ENCODE measurements at places on chromosomes 13 and 19.
A peak's percentile ranks its signal among the peaks of the same experiment; 100 is the strongest.

DNA sequence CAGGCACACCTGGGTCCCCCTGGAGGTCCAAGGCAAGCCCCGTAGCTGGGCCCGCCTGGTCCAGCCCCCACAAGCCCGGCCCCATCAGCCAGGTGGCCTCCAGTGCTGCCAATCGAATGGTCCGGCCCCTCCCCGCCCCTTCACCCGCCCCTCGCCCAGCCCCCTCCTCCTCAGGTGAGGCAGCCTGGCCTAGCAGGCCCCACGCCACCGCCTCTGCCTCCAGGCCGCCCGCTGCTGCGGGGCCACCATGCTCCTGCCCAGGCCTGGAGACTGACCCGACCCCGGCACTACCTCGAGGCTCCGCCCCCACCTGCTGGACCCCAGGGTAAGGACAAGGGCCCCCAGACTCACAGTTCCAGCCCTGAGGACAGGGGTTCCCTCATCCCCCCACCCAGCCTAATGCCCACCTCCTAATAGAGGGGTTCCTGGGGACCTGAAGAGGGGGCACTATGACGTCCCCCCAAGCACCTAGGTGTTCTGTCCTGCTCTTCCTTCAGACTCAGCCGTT is at the start of gene HPN:
HPN (plus strand) TSS at position 174 of the 508 bp plus-strand sequence. CDS start 786 bp downstream, outside the sequence.
- peak within 1 kb of the TSS; percentile 19 for H3K27ac ChIP-seq
- H3K27me3 ChIP-seq, result no peaks in the 10 kb centered on the region
- H3K36me3 ChIP-seq, result no peaks in the 10 kb centered on the region
- DNase-seq, result no peak

GRCh38 chr19:5086725-5087439 is 118.0 kb downstream of the KDM4B start:
- no peaks in the 10 kb centered on the region for H3K27me3 ChIP-seq
- no peaks in the 10 kb centered on the region for H3K4me1 ChIP-seq
- DNase-seq, result no peak
- H3K27ac ChIP-seq, result no peak overlapping the region

DNA sequence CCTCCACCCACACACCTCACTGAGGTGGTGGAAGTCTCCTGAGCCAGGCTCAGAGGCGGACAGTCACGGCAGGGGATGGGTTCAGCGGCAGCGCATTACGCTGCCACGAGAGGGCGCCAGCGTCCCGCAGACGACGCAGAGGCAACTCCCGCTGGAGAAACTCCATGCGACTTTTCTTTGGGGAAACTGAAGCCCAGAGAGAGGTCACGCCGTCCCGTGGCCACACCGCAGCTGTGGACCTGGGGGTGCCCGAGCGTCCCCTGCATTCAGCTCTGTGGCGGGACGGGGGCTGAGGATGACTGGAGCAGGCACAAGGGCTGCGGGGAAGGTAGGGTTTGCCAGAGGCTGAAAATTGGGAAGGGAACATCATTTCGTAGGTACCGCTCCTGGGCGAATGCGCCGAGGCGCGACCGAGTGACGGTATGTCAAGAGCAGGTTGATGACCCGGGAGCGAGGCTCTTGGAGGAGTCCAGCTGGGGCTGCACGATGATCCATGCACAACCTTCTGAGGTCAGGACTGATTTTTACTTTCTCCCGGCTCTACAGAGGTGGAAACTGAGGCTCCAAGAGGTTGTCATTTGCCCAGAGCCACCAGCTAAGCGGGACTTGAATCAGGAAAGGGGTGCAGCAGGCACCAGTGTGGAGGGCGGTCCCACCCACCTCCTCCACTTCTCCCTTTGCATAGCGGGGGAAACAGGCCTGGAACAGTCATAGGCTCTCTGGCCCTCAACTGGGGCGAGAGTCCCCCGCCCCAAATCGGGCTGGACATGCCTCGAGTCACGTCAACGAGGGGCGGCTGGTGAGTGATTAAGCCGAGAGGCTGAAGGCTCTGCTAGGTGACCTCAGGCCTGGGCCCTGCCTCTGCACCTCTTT is 690 bp upstream of the ARRDC2 start:
- H3K4me1 ChIP-seq, result peaks cover 33% of the 10 kb centered on the region
- no peaks in the 10 kb centered on the region for H3K27me3 ChIP-seq
- H3K4me3 ChIP-seq, result peak overlapping the region; percentile 78
- H3K36me3 ChIP-seq, result peaks cover 14% of the 10 kb centered on the region
- peak overlapping the region; percentile 50 for H3K27ac ChIP-seq

- DNase-seq, result no peak
- H3K4me3 ChIP-seq, result no peak overlapping the region
- H3K36me3 ChIP-seq, result peaks cover 5% of the 10 kb centered on the region
- H3K27me3 ChIP-seq, result no peaks in the 10 kb centered on the region
Measured at GRCh38 chr19:16598848-16599247, 26.6 kb upstream of the SLC35E1 start.

GRCh38 chr13:78976696-78977095 is 317.7 kb upstream of the OBI1 start:
- no peaks in the 10 kb centered on the region for H3K27me3 ChIP-seq
- no peaks in the 10 kb centered on the region for H3K36me3 ChIP-seq
- no peak overlapping the region for H3K27ac ChIP-seq
- no peaks in the 10 kb centered on the region for H3K4me1 ChIP-seq

- no peaks in the 10 kb centered on the region for H3K27me3 ChIP-seq
- H3K4me3 ChIP-seq, result no peak overlapping the region
- H3K36me3 ChIP-seq, result peaks cover 21% of the 10 kb centered on the region
- DNase-seq, result no peak
Measured at GRCh38 chr13:99386495-99386894, 79.3 kb upstream of the GPR183 start.

DNA sequence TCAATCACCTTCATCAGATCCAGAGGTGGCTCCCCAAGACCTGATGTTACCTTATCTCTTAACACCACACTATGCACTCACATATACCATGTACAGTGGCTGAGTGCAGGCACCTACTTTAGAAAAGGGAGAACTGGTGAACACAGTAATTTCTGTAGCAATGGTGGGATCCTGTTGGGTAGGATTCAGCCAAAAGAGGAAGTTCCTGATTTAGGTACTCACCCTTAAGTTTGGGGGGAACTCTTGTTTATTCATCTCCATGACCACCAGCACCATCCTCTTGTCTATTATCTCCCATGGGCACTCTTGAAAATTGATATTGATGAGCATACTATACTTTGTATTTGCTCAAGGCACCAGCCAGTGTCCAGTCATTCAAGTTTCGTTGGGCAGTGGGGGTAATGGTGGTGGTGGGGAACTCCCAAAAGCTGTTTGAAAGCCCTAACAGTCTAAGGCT is 324.4 kb downstream of the LMO7 start:
- no peaks in the 10 kb centered on the region for H3K36me3 ChIP-seq
- H3K4me1 ChIP-seq, result no peaks in the 10 kb centered on the region
- no peaks in the 10 kb centered on the region for H3K27me3 ChIP-seq

- H3K27me3 ChIP-seq, result no peaks in the 10 kb centered on the region
- no peaks in the 10 kb centered on the region for H3K36me3 ChIP-seq
- no peak overlapping the region for H3K27ac ChIP-seq
Measured at GRCh38 chr13:47168618-47169017, 271.8 kb upstream of the HTR2A start.

DNA sequence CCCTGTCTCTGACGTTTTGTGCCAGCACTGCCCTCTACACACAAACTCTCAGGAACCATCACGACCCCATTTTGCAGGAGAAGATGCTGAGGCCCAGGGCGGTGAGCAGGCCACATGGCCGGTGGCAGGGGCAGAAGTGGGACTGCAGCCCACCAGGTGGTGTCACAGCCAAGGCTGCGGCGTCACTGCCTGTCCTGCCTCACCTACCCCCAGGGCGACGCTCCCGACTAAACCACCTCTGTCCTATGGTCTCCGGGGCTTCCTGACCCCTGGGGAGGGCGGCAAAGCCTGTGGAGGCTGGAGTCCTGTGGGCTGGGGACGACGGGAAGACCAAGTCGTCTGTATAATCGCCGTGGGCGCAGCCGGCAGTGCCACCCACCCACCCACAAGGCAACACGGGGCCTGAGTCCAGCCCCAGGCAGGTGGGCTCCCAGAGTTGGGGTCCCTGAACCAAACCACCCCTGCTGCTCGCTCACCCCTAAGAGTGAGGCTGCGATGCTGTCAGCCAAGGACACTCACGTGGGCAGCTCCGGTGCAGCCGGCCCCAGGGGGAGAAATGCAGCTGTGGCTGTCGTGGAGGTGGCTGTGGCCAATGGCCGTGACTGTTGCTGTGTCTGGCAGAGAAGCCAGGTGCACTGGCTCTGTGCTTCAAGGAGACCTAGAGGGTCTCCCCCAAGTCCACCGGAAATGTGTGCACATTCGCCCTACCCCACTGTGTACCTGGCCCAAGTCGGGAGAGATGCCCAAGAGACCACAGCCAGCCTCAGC is 29.7 kb downstream of the RASA3 start:
- DNase-seq, result no peak
- no peaks in the 10 kb centered on the region for H3K27me3 ChIP-seq
- H3K27ac ChIP-seq, result no peak overlapping the region
- no peaks in the 10 kb centered on the region for H3K4me1 ChIP-seq
- H3K36me3 ChIP-seq, result no peaks in the 10 kb centered on the region
- H3K4me3 ChIP-seq, result no peak overlapping the region

DNA sequence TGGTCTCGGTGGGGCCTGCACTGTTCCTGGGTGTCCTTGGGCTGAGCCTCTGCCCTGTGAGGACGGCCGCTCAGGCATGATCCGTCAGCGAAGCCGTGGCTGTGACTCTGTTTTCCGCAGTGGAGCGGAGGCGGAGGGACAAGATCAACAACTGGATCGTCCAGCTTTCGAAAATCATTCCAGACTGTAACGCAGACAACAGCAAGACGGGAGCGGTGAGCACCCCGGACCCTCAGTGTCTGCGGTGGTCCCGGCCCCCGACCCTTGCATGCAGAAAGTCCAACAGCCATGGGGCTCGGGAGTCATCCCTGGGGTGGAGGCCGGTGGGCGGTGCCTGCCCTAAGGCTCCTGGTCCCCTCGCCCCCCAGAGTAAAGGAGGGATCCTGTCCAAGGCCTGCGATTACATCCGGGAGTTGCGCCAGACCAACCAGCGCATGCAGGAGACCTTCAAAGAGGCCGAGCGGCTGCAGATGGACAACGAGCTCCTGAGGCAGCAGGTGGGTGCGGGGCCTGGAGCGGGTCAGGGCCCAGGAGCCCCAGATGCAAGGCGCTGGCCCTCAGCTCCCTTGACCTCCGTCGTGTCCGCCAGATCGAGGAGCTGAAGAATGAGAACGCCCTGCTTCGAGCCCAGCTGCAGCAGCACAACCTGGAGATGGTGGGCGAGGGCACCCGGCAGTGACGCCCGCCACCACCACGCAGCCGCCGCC is 3.6 kb upstream of the HAMP start:
- peaks cover 9% of the 10 kb centered on the region for H3K36me3 ChIP-seq
- H3K4me1 ChIP-seq, result peaks cover 14% of the 10 kb centered on the region
- no peak overlapping the region for H3K4me3 ChIP-seq
- H3K27ac ChIP-seq, result no peak overlapping the region

GRCh38 chr13:29943686-29944085 is 93.3 kb upstream of the UBL3 start:
- no peaks in the 10 kb centered on the region for H3K36me3 ChIP-seq
- no peak overlapping the region for H3K27ac ChIP-seq
- no peak overlapping the region for H3K4me3 ChIP-seq
- H3K4me1 ChIP-seq, result peaks cover 6% of the 10 kb centered on the region

- no peak overlapping the region for H3K4me3 ChIP-seq
- peaks cover 5% of the 10 kb centered on the region for H3K4me1 ChIP-seq
- no peaks in the 10 kb centered on the region for H3K36me3 ChIP-seq
- no peak for DNase-seq
- peaks cover 7% of the 10 kb centered on the region for H3K27me3 ChIP-seq
Measured at GRCh38 chr19:6610934-6611852, 20.2 kb upstream of the CD70 start.

- no peak overlapping the region for H3K27ac ChIP-seq
- no peaks in the 10 kb centered on the region for H3K36me3 ChIP-seq
- peaks cover 6% of the 10 kb centered on the region for H3K4me1 ChIP-seq
- no peak overlapping the region for H3K4me3 ChIP-seq
Measured at GRCh38 chr19:38952395-38953165, 21.8 kb downstream of the MRPS12 start.

DNA sequence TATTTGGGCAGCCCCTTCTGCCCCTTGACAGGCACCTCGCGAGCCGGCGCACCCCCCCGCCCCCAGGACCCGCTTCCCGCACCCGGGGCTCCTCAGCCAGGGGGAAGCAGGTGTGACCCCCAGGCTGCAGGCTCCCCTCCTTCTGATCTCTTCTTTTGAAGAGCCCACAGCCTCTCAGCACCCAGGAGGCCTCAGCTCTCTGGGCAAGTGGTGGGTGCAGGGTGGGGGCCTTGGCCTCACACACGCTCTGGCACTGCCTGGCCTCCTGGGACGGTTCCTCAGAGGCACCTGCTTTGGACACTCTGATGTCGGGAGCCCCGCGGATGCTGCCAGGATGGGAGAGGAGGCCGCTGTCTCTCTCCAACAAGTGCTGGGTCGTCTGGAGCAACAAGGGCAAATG is 1.5 kb upstream of the C13orf46 start:
- H3K4me1 ChIP-seq, result no peaks in the 10 kb centered on the region
- no peak overlapping the region for H3K27ac ChIP-seq
- DNase-seq, result no peak

DNA sequence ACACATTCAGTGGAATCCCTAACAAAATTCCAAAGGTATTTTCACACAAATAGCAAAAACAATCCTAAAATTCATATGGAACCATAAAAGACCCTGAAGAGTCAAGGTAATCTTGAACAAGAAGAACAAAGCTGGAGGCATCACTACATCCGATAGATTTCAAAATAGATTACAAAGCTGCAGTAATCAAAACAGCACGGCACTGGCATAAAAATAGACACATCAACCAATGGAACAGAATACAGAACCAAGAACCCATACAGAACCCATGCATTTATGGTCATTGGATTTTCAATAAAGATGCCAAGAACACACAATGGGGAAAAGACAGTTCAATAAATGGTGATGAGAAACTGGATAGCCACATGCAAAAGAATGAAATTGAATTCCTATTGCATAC is 32.5 kb downstream of the ZNF566 start:
- no peaks in the 10 kb centered on the region for H3K4me1 ChIP-seq
- no peak for DNase-seq
- H3K27ac ChIP-seq, result no peak overlapping the region
- H3K4me3 ChIP-seq, result no peak overlapping the region
- no peaks in the 10 kb centered on the region for H3K27me3 ChIP-seq
- H3K36me3 ChIP-seq, result peaks cover 7% of the 10 kb centered on the region
